ENCODE measurements at places on chromosomes 16 and 17.

DNA sequence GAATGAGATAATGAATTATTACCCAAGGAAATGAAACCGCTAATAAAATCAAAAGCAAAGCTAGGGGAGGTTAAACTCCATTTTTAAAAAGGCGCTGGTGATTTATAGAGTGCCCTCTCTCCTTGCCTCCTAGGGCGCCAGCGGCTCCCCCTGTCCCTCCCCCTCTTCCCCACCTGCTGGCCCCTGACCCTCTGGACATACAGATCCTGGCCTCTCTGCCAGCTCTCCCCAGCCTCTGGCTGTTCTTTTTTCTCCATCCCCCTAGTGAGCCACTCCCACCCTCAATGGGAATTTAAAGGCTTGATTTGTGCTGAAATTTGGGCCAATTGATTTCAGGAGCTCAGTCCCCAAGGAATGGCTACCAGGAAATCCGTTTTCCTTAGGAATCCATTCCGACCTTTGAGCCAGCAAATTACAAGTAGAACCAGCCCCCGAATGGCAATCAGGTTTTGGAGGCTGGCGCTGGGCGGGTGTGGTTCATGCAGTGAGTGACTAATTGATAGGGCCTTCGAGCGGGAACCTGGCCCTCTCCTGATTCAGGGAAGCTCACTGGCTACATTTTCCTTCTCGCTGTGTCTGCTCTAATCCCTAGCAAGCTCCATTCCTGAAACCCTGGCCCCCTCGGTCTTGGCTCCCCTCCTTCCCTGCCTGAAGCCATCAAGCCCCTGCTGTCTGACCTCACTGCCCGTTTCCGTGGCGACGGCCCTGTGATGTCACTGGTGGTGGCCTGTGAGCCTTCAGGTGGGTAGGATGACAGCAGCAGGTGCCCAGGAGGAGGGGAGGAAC, 141.9 kb upstream of the SDK2 start:
- DNase-seq = no peak

DNA sequence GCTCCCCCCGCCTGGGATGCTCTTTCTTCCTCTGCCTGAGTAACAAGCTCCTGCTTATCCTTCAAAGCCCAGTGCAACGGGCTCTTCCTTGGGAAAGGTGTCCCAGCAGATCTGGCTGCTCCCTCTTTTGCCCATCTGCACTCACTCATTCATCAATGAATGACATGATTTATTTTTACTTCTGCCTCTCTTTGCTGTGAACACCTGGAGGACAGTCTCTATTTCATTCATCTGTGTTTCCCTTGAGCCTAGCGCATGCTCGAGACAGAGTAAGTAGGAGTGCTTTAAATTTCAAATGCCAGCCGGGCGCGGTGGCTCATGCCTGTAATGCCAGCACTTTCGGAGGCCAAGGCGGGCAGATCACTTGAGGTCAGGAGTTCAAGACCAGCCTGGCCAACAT, 22.0 kb upstream of the GINS2 start:
- no peak for DNase-seq

DNA sequence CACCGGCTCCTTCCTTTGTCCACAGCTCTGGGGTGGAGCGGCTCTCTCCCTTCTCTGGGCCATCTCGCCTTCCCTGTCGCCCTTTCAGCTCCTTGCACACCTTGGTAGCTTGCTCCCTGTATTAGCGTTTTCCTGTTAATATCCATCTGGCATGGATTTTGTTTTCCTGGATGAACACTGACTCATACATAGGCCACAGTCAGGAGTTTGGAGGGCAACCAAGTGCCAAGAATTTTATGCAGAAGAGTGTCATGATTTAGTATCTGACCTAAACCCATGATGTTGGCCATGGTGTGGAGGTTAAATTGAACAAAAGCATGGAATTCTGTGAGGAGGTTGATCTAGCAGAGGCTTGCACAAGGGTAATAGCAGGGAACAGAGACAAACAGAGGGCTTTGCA, 180.9 kb downstream of the AIPL1 start:
- no peak for DNase-seq

DNA sequence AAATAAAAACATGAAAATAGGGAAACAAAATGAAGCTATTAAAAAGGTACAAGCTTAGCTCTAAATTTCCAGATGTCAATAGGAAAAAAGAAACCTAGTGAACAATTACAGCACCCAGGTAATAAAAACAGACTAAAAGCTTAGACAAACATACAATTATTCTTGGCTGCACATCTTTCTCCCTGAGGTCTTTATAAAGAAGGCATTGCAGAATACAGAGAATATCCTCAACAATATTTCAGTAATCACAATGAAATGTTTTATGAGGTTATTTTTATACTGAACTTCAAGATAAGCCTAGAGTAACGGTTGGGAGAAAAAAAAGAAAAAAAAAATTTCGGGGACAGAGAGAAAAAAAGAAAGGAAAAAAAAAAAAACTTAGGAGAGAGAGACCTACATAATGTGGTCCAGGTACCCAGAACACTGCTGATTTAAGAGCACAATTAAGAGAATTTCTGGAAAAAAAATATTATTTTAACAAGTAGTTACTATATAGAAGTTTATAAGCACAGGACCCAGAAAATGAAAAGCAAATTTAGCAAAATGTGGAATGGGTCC, 26.5 kb downstream of the KANSL1 start:
- DNase-seq = no peak

GRCh38 chr16:16016388-16016964, 67.1 kb downstream of the ABCC1 start:
- no peak for DNase-seq

DNA sequence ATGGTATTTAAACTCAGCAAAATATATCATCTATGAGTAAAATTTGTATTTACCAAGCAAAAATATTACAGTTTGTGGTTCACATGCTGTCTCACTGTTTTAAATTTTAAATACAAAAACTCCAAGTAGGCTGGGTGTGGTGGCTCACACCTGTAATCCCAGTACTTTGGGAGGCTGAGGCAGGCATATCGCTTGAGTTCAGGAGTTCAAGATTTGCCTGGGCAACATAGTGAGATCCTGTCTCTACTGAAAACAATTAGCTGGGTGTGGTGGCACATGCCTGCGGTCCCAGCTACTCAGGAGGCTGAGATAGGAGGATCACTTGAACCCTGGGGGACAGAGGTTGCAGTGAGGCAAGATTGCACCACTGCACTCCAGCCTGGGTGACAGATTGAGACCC, 37.3 kb downstream of the MAPT start:
- no peak for DNase-seq

- no peak for DNase-seq
Observed at GRCh38 chr16:10165643-10166042, 16.6 kb downstream of the GRIN2A start.

GRCh38 chr17:19978209-19978802, 678 bp upstream of the AKAP10 start:
- DNase-seq = no peak

- DNase-seq = no peak
Observed at GRCh38 chr16:71746442-71747046, 22.0 kb upstream of the PHLPP2 start.

GRCh38 chr16:69747115-69747514, 7.6 kb downstream of the NOB1 start:
- no peak for DNase-seq

Measured in amniotic stem cell (primary cell).